Astrocyte of the spinal cord (primary cell): ENCODE measurements at places on chromosomes 16 and 17.

- no peak for DNase-seq
Measured at GRCh38 chr17:41393294-41393693, 4.1 kb downstream of the KRT31 start.

DNA sequence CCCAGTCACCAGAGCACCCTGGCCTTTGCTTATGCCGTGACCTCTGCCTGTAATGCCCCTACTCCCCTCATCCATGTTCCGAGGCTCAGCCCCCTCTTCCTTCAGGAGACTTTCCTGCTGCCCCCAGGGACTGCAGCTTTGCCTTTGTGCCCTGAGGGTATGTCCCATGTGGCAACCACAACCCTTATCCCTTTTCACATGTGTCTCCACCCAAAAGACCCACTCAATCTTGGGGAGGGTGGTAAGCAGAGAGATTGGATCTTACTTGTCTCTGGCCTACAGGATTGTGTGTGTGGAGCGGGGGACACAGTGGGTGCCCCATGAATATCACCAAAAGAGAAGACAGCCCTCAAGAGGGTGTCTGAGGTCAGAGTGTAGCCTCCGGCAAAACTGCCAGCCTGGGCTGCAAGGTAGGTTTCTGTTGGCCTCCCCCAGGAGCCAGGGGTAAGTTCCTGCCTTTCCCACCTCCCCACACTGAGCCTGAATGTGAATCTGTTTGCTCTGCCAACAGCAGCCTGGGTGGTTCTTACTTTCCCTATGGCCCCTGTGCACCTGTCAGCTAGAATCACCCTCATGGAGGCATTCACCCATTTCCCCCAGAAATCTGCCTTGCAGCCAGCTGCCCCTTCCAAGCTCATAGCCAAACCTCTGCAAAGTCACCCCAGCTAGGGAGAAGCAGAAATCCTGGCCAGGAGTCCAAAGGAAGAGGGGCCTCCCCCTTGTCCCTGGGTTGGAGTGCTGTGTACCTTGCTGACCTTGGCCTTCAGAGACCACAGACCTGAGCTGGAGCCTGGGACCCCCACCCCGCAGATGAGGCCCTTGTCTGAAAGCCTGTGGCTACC, 11.5 kb upstream of the C17orf113 start:
- DNase-seq, result no peak

DNA sequence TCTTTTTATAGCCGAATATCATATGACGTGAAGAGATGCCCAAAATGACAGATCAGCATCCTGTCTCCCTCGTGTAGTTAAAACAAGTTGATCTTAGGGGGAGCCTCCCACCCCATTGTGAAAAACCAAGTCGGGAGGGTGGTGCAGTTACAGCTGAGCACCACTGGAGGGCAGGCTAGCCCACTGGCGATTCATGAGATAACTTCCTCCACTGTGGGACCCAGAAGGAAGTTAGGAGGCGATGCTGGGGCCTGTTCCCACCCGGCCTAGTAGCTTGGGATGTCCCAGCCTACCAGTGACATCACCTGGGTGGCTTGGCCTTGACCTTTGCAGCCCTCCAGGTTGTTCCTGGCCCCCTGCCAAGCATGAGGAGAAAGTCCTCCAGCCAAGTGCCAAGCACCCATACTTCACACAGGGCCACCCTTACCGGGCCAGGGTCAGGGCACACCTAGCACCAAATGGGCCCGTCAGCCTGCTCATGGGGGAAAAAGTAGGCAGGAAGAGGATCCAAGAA, 8.1 kb upstream of the CPNE2 start:
- peak; percentile 72 for DNase-seq

GRCh38 chr16:3461151-3461550, 17.7 kb downstream of the NAA60 start:
- no peak for DNase-seq

- no peak for DNase-seq
Measured at GRCh38 chr17:61875285-61875684, 12.0 kb upstream of the BRIP1 start.

DNA sequence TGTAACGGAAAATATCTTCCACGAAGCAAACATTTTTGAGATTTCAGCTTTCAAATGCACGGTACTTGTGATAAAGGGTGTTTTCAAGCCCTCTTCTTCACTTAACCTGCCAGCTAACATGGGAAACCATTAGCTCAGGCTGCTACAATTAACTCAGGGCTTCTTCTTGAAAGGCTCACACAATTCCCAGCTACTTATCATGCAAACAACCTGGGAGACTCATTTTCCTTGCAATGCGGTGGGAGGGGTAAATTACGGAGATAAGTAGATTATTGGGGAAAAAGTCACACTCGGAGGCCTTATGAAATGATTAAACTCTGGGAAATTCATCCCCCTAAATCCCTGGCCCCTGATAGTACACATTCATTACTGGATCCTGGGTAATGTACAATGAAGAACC, 266.4 kb downstream of the STX8 start:
- no peak for DNase-seq

GRCh38 chr16:1965396-1966001, 873 bp upstream of the RPS2 start:
- no peak for DNase-seq

DNA sequence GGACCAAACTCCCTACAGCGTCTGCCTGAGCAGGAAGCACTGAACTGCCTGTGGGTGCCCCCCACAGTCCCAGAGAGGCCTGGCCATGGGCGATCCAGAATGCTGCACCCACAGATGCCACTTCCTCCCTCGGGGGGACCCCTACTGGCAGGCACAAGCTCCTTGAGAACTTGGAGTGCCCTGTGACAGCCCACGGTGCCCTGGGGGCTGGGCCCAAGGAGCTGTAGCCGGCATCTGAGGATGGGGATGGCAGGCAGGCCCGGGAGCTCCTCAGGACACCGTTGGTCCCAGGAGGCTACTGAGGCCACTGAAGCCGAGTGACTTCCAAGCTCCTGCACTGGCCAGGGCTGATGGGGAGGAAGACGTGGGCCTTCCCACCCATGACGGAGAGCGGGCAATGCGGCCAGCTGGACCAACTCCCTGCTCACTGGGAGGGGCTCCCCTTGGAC, 15.1 kb upstream of the RASD1 start:
- DNase-seq, result no peak

GRCh38 chr17:39158623-39159022, 7.2 kb upstream of the PLXDC1 start:
- no peak for DNase-seq
